ENCODE measurements at places on chromosomes 5 and 9.

- no peak for DNase-seq
- no peaks in the 10 kb centered on the region for H3K4me1 ChIP-seq
- H3K36me3 ChIP-seq = no peaks in the 10 kb centered on the region
- no peak overlapping the region for H3K27ac ChIP-seq
- H3K27me3 ChIP-seq = peaks cover 4% of the 10 kb centered on the region
Observed at GRCh38 chr5:158938200-158938599, 161.5 kb downstream of the EBF1 start.

GRCh38 chr9:118665226-118665919, 703.9 kb downstream of the BRINP1 start:
- H3K27me3 ChIP-seq = no peaks in the 10 kb centered on the region
- H3K4me3 ChIP-seq = no peak overlapping the region
- no peaks in the 10 kb centered on the region for H3K36me3 ChIP-seq
- H3K27ac ChIP-seq = no peak overlapping the region
- DNase-seq = no peak
- no peaks in the 10 kb centered on the region for H3K4me1 ChIP-seq

DNA sequence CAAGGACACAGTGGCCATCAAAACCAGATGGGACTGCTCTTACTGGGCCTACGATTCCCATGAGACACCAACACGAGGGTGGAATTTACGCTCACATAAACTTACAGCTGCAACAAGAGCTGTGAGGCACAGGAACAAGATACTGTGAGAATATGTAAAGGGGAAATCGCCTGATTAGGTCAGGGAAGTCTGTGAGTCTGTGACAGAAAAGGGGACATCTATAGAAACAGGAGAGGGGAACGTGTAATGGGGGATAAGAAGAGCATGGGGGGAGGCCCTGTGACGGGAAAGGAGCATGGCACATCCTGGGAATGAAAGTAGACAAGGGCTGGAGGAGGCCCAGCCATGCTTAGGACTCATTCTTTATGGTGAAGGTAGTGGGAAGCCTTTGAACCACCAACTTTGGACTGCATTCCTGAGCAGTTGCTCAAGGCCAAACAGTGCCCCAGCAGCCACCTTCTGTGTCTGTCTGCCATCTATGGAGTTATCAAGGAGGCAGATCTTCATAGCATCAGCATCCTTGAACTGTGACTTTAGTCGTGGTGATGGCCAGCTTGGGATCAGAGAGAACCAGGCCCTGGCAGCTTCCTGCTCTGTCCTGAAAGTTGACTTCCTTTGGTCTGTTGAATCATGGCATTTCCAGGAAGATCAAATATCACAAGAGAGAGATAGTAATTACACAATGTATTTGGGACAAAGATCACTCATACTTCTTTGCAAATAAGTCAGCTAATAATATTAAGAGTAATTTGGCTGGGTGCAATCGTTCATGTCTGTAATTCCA, 87.9 kb upstream of the FAM169A start:
- no peak overlapping the region for H3K4me3 ChIP-seq
- no peaks in the 10 kb centered on the region for H3K36me3 ChIP-seq
- no peak overlapping the region for H3K27ac ChIP-seq
- DNase-seq = no peak
- peaks cover 22% of the 10 kb centered on the region for H3K27me3 ChIP-seq

DNA sequence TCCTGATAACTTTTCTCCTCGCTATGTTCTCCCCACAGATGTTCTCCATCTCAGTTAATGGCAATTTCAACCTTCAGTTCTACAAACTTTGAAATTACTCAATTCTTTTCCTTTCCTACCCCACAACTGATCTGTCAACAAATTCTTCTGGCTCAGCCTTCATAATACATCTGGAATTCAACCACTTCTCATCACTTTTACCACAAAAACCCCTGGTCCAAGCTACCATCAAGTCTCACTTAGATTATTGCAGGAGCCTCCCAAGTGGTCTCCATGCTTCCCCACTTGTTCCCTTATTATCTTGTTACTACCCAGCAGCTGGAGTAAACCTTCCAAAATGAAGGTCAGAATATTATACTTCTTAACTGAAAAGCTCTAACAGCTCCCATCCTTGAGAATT, 110.1 kb downstream of the FBN2 start:
- no peak overlapping the region for H3K27ac ChIP-seq
- H3K4me3 ChIP-seq = no peak overlapping the region
- no peak for DNase-seq
- H3K27me3 ChIP-seq = no peaks in the 10 kb centered on the region
- H3K4me1 ChIP-seq = no peaks in the 10 kb centered on the region
- H3K36me3 ChIP-seq = no peaks in the 10 kb centered on the region

- peaks cover 5% of the 10 kb centered on the region for H3K27me3 ChIP-seq
- H3K4me1 ChIP-seq = peaks cover 3% of the 10 kb centered on the region
Observed at GRCh38 chr5:109589239-109589638, 100.5 kb upstream of the MAN2A1 start.

DNA sequence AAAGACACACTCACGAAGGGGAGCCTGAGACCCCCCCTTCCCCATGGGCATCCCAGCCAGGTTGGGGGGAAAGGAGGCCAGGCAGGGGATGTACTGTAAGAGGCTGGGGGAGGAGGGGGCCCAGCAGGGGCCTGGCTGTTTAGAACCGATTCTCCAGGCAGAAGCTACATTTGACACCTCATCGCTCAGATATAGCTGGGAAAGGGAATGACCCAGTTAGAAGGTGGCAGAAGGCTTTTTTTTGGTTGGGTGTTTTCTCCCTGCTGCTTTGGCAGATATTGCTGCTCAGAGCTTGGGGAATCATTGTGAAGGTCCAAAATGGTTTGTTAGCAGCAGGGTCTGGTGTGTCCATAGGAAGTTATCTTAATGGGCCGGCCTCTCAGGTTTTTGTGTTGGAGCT, 6.0 kb downstream of the CDX1 start:
- no peaks in the 10 kb centered on the region for H3K36me3 ChIP-seq
- H3K27me3 ChIP-seq = peaks cover 60% of the 10 kb centered on the region
- H3K4me3 ChIP-seq = no peak overlapping the region
- DNase-seq = no peak
- no peaks in the 10 kb centered on the region for H3K4me1 ChIP-seq
